Activated CD4-positive, alpha-beta memory T cell treated with anti-CD3 and anti-CD28 coated beads, Interleukin-2, amount 10 ng/mL, durations not matched to agents 7 days and 5 days (primary cell): ENCODE measurements at places on chromosomes 5 and 9.

GRCh38 chr9:108383796-108384195 is 472.0 kb downstream of the ACTL7B start:
- no peak for DNase-seq

DNA sequence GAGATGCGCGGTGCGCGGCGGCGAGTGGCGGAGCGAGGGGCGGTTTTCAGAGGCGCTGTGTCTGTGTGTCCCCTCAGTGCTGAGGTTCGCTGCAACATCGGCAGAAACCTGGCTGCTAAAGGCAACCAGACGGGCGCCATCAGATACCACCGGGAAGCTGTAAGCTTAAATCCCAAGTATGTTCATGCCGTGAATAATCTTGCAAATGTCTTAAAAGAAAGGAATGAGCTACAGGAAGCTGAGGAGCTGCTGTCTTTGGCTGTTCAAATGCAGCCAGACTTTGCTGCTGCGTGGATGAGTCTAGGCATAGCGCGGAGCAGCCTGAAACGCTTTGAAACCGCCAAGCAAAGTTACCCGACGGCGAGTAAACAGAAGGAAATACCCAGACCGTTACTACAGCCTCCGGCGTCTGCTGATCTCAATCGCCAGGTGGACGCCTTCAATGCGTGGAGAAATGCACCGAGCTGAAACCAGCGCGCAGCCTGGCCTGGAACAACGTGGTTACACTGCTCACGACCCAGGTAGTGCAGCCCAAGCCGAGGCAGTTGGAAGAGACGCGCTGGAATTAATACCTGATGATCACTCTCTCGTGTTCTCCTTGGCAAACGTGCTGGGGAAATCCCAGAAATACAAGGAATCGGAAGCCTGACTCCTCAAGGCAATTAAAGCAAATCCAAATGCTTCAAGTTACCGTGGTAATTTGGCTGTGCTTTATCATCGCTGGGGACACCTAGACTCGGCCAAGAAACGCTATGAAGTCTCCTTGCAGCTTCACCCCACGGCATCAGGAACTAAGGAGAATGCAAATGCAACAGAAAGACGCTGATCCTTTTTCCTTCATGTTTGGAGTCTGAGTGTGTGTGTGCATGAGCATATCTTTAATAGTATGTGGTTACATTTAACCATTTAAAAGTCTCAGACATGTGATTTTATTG is 15.9 kb downstream of the OR2V1 start:
- DNase-seq: no peak

DNA sequence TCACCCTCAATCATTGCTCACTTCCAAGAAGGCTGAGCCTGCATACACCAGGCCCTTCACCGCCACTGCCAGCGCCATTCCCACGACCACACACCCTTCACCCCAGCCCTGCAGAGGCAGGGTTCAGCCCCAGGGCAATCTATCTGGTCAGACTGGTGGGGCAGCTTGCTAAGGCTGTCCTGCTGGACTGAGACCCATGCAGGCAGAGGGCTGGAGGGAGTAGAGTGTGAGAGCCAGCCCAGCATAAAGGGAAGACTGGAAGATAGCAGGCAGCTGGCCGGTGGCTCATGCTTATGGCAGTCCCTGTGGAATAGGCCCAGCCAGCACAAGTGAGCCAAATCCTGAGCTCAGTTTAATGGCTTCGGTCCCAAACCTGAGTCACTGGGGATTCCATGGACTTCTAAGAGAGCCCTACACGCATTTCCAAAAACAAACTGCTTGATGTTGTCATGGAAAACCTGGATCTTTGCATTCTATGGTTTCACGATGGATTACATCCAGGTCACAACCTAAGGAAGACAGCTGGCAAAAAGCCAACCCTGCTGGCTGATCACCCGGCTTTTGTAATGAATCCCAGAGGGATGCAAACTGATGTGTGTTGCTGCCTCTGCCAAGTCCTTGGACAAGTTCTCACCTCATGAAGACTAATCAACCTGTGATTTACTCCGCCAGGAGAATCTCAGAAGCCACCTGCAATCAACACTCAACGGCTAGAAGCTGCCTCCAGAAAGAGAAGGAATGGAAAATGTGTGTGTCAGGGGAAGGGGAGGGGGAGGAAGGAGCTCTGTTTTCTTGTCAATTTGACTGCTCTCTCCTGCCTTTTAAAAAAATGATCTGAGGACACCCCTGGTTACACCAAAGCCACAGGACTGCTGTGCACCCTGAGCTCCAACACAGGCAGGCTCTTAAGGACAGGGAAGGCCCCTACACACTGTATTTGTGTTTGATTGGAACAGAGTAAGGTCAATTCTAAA is 143.6 kb downstream of the LHFPL2 start:
- DNase-seq: no peak

- DNase-seq: no peak
Measured at GRCh38 chr9:21653091-21653490, 149.3 kb upstream of the MTAP start.

DNA sequence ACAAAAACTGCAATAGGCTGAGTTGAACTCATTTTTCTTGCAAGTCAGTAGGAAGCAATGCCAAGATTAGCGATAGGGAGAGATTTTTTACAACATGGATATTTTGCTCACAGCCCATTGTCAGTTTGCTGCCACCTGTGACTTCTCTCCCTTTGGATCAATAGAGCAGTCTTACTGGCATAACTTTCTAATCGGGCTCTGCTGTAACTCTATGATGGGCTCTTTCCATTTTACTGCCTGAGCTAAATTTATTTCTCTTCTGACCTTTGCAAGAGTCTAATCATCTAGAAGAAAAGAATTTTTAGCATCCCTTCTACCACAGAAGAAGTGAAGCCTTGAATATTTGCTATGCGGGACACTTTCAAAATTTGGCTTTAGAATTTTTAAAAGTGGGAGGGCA is 53.6 kb upstream of the SGCD start:
- no peak for DNase-seq

DNA sequence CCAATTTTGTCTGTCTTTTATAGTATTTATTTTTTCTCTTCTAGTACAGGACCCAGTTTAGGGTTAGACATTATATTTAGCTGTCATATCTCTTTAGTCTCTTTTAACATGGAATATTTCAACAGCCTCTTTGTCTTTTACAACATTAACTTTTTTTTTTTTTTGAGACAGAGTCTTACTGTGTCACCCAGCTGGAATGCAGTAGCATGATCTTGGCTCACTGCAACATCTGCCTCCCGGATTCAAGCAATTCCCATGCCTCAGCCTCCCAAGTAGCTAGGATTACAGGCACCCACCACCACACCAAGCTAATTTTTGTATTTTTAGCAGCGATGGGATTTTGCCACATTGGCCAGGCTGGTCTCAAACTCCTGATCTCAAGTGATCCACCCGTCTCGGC is 90.1 kb downstream of the ADAMTS6 start:
- DNase-seq: no peak

- no peak for DNase-seq
Measured at GRCh38 chr9:3332802-3333201, 193.0 kb downstream of the RFX3 start.

GRCh38 chr5:74105126-74105780 is 479.3 kb downstream of the ARHGEF28 start:
- DNase-seq: no peak

DNA sequence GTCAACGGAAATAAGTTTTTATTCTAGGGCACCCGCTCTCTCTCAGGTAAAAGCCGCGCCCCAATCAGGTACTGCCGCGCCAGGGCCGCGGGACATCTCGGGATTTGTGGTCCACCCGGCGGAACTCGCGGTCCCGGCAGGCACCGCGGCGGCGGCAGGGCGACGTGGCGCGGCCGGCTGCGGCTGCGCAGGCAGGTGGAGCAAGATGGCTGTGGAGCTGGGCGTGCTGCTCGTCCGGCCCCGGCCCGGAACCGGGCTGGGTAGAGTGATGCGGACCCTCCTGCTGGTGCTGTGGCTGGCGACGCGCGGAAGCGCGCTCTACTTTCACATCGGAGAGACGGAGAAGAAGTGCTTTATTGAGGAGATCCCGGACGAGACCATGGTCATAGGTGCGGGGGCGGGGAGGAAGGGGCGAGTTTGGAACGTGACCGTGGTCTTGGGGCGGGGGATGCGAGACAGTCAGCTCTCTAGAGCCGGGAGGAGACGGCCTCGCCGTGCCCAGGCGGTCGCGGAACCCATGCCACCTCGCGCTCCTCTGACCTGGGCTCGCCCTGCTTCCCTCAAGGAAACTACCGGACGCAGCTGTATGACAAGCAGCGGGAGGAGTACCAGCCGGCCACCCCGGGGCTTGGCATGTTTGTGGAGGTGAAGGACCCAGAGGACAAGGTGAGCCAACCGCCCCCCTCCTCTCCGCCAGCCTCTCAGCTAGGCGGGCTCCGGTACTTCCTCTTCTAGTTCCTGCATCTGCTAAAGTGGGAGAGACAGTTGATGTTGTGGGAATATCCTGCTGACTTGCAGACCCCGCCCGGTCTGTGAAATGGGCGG is at the start of gene TMED9:
TSS of gene TMED9 (plus strand) at position 194 of the 825 bp plus-strand sequence. CDS start at position 206, 12 bp downstream.
- DNase-seq: peak; percentile 91

- DNase-seq: no peak
Measured at GRCh38 chr9:133074111-133074651, 12.4 kb downstream of the CEL start.

DNA sequence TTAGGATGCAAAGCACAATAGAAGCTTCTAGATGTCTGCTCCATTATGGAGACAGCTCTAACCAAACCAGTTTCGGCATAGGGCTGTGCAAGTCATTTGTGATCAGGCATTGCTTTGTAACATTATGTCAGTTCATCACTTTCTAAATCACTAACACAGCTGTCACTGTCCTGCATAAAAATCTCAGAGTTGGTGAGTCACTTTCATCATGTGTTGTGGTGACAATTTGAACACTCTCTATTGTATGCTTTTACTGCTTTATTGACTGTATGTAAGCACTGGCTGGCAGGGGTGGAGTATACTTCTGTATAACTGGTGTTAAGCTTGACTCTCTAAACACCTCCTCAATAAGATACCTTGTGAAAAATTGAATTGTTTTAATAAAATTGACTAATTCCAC is 77.9 kb downstream of the SLCO4C1 start:
- no peak for DNase-seq

- peak; percentile 9 for DNase-seq
Measured at GRCh38 chr5:180138976-180139730, 67.6 kb upstream of the RNF130 start.

GRCh38 chr9:120742951-120743416 is 28.7 kb upstream of the MEGF9 start:
- DNase-seq: no peak

- DNase-seq: no peak
Measured at GRCh38 chr5:137641148-137641547, 94.7 kb downstream of the KLHL3 start.

GRCh38 chr9:131402738-131403492 is 9.0 kb downstream of the PRRC2B start:
- no peak for DNase-seq

- DNase-seq: no peak
Measured at GRCh38 chr5:34533582-34534522, 122.3 kb upstream of the RAI14 start.

- no peak for DNase-seq
Measured at GRCh38 chr9:117734523-117735314, 30.5 kb downstream of the TLR4 start.

- no peak for DNase-seq
Measured at GRCh38 chr5:134451936-134452505, 40.3 kb upstream of the CDKN2AIPNL start.

GRCh38 chr9:111622626-111623025 is 8.5 kb upstream of the DNAJC25 start:
- DNase-seq: no peak

DNA sequence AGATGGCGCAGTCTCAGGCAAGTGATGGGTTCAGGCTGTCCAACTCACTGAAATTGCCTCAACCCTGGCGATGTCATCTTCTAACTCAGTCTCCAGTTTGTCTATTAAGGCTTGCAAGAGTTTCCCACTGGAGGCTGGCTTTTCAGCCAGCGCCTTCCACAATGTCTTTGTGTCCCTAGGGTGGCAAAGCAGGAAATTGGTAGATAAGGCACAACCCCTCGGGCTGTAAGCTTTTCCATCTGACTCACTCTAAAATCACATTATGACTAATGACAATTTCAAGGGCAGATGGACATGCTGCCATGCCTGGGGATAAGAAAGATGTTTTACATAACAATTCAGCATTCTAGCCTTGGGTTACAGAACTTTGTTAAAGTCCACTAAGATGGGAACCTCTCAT is 61.9 kb downstream of the MROH2B start:
- no peak for DNase-seq
